ENCODE measurements at places on chromosomes 11 and 22. TPM values are rescaled to one million over a fixed set of nuclear protein-coding genes. Genes with fewer than 3 reads are reported as not detected.
A peak's percentile ranks its signal among the peaks of the same experiment; 100 is the strongest.

DNA sequence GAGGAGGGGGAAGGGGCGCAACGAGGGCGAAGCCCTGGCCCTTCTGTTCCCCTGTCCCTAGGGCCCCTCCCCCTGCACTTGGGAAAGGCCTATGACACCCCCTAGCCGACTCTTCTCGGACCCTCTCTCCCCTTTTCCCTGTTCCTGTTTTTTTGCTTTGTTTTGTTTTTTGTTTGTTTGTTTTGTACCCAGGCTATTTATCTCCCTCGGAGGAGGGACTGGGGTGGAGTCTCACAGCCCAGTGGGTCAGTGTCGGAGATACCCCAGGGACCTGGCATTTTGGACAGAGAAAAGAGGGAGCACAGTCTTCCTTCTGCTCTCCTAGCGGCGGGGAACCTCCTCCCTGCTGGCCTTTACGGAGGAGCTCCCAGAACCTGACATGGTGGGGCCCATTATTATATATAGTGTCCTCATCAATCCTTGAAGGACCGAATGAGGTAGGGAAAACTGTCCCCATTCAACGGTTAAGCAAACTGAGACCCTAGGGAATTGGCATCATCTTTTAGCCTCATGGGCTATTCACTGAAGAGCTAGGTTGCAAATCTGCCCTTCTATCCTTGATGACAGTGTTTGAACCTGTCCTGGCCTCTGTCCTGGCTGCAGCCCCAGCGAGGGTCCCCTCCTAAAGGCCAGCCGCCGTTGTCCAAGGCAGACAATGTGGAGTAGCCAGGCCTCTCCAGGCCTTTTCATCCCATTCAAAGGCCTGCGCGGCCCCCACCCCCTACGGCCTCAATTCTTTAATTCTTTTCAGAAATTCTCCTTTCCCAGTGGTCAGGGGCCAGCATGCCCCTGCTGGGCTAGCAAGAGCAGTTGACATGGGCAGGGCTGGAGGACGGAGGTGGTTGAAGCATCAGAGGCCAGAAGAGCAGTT, 911 bp downstream of the EMID1 start:
- DNase-seq, result no peak

- peak; percentile 69 for DNase-seq
Observed at GRCh38 chr11:62713343-62713742, 5.9 kb downstream of the GNG3 start.

- no peak for DNase-seq
Observed at GRCh38 chr11:125625225-125625629, 264 bp downstream of the CHEK1 start.

GRCh38 chr22:50105208-50106100, 15.6 kb downstream of the MOV10L1 start:
- DNase-seq, result no peak

- DNase-seq, result no peak
Observed at GRCh38 chr22:48641906-48642475, 1185.7 kb downstream of the BRD1 start.

The KRTAP5-10 gene
- not detected for total RNA-seq
